ENCODE measurements at places on chromosomes 2 and 18.

GRCh38 chr2:152588998-152589397, 128.3 kb downstream of the PRPF40A start:
- peak; percentile 32 for DNase-seq

DNA sequence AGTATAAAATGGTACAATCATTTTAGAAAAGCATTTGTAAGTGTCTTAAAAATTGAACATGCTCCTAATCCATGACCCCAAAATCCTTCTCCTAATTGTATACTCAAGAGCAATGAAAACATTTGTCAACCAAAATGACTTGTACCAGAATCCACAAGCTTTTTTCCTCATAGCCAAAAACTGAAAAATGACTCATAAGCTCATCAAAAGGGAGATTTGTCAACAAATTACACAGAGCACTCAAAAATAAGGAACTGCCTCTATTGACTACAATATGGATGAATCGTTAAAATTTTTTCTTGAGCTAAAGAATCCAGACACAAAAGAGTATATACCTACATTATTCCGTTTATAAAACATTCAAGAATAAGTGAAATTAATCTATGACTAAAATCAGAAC, 544.8 kb downstream of the ARHGAP15 start:
- DNase-seq: no peak

GRCh38 chr2:83915381-83915780, 543.7 kb downstream of the SUCLG1 start:
- DNase-seq: no peak

GRCh38 chr2:31002537-31003150, 135.6 kb downstream of the GALNT14 start:
- no peak for DNase-seq

GRCh38 chr2:11352781-11353537, 8.5 kb upstream of the ROCK2 start:
- DNase-seq: no peak

DNA sequence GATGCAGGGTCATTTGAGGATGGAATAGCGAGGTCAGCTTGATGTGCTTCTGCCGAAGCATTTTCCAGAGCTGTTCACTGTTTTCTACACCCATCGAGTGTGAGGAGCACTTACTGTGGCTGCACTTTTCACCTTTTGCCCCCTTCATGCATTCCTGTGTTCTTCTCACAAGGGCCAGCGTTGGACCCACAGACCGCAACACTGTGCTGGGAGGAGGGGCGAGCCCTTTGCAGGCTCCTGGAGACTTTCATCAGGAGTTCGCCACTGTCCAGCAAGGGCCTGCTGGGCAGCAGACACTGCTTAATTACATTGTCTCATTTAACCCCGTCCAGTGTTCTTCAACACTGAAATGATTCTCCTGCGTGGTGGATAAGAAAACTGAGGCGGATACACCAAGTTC, 29.9 kb downstream of the CYP26B1 start:
- DNase-seq: no peak

DNA sequence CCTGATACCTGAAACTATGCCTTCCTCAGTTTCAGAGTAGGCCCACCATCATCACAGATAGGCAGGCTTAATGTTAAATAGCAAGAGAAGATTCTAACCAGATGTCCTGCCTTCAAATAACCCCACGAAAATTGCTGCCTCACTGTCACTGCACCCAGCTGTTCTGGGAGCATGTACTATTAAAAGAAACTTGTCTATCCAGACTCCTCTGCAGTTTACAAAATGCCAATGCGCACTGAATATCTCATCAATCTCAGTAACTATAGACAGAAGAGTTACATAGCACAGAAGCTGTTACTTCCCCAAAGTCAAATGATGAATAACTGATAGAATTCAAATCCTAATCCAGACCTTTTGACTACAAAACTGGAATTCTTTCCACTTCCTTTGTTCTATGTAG, 43.9 kb downstream of the WDR75 start:
- DNase-seq: no peak

DNA sequence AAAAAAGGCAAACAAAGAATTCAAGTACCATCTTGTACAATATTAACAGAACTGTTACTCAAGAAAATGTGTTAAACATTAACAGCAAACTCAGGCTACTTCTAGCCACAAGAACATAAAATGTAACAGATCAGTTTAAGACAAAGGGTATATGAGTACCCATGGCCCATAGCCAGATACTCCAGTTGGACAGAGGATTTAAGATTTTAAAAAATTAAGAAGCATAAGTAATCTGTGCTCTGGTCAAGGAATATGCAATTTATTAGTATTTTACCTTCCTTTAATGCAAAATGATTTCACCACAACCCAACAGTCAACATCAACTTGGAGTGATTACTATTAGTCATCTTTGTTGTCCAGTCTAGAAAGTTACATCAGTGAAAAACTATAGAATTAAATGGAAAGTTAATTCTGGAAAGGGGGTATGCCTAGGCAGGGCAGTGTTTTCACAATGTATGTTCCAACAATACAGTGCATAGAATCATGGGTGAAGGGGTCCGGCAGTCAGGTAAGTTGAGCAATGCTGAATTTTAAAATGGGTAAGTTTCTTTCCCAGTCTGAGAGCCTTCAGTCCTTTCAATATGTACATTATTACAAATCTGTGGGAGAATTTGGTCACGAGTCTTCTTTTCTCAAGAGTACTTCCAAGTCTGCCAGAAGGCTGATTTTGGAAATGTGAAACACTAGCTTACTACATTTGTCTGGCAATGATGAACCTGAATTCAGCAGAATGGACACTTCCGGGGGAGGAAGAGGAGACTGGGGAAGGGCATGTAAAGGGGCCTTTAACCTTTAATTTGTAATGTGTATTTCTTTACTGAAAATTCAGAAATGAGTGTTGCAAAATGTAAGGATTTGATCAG, 34.5 kb downstream of the SFT2D3 start:
- DNase-seq: no peak

DNA sequence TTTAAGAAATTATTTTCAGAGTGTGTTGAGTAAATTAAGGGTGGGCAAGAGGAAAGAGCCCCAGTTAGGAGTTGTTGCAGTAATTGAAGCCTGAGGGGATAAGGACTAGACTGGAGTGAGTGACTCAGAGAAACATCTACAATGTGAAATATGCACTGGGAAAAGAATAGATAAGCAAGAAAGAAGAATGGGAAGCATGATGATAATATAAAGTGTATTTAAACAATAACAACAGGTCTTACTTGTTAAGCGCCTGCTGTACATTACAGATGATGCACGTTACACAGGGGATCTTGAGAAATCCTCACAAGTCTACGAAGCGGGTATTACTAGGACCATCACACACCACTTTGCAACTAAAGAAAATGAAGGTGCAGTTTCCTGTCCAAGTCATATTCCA, 73.6 kb upstream of the STK17B start:
- no peak for DNase-seq

- DNase-seq: no peak
Measured at GRCh38 chr18:39326772-39327171, 1761.2 kb upstream of the CELF4 start.

- no peak for DNase-seq
Measured at GRCh38 chr18:4198956-4199355, 256.2 kb downstream of the DLGAP1 start.

DNA sequence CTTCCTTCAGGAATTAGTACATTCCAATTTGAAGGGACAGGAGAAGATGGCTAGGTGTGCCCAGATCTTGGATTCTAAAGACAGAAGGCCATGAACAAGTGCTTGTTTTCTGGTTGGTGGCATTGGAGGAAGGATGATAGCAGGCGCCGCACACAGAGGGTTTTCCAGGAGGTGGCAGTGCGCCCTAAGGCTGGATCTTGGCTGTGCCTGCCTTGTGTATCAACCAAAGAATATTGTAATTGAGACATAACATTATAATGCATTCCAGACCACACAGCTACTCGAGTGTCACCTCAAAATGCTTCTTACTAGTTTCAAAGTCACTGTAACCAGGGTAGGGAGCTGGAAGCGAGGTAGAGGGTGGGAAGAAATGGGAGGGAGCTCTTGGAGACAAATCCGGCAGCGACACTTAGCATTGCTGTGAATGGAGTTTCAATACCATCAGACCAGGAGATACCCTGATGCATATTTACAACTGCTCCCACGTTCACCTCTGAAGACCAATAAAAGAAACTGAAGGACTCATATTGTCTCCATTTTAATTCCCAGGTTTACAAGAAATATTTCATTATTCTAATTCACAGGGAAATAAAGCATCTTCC, 42.5 kb downstream of the CPO start:
- peak; percentile 73 for DNase-seq

DNA sequence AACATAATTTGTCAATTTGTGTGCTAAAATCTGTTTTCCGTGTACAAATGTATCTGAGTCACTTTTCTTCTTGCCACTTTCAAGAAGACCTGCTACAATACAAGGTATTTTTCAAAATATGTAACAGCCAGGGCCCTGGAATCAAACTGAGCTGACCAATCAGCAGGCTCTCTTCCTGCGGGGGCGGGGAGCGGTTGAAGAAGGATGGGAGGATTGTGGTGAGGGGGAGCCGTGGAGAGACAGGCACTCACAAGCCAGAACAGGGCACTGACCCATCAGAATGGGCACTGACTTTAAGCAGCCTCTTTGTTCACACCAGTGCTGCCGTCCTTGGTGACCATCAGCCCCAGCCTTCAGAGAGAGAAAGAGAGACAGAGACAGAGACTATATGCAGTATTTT, 40.6 kb upstream of the CCNYL1 start:
- no peak for DNase-seq

DNA sequence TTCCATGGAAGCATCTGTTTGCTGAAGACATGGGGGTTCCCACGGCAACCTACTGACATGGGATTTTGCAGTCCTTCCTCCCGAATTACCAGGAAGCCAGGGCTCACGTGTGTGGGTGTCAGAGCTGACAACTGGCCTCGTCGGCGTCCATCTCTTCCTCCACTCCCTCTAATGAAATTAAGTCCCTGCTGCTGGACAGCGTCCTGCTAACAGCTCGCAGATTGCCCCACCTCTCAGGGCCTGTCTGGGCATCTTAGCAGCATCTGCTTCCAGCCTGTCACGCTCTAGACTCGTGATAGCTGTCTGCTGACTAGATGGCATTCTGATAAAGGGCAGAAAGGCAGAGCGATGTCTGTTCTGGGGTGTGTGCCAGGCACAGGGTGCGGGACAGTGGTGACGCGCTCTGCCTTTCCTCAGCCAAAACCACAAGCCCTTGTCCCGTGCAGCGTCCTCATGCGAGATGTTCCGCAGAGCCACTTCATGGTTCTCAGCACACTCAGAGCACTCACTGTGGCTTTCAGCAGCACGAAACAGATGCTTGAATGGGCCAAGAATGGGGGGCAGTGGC, 161.1 kb downstream of the ARL4C start:
- DNase-seq: peak; percentile 58

DNA sequence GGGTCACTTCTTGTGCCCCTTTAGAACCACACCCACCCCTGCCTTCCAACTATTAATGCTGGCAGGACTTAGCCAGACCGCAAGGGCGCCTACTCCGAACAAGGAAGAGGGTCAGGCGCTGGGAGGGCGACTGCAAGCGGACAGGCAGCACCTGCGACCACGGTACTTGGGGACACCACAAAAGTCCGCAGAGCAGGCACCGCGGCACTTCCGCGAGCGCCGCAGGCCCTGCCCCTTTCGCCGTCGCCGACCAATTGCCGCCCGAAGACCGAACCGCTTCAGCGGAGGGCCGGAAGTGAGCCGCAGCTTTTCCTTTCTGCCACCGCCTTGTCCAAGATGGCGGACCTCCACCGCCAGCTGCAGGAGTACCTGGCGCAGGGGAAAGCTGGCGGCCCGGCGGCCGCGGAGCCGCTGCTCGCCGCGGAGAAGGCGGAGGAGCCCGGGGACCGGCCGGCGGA, at the start of gene SFT2D3:
TSS of gene SFT2D3 (plus strand) at position 305 of the 458 bp plus-strand sequence. CDS start at position 337, 32 bp downstream.
- peak; percentile 96 for DNase-seq

DNA sequence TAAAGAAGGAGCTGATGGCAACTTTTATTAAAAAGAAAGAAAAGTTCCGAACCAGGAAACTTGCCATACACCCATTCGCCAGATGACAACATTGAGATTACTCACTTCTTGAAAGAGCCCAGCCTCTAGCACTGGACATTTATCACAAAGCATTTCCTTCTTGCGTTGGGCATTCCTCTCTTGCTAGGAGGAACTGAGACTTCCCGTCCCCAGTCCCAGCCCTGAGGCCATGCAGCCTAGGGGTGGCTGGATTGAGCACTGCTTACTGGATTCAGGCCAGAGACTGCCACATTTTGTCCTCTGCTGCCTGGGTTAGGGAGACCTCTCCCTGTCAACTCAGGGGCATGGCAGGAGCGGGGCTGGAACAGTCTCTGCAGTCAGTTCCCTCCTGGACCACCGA, 80.1 kb downstream of the SDC1 start:
- no peak for DNase-seq

- no peak for DNase-seq
Measured at GRCh38 chr18:9804517-9805104, 81.2 kb upstream of the TXNDC2 start.

- no peak for DNase-seq
Measured at GRCh38 chr2:190831941-190832340, 48.7 kb upstream of the GLS start.

DNA sequence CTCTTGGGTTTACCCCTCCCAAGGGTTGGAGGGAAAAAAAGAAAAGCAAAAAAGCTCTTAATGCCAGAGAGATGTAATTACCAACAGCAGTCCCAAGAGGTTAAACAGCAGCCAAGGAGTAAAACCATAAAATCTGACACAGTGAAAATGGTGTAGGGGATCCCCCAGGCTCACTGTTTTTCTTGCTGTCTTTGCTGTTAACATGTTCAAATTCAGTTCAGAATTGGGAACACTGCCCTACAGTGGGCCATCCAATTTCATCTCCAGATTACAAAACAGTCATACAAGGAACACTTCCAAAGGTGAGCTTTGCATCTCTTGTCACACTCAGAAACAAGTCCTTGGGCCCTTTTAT, 54.5 kb downstream of the PLEKHM3 start:
- no peak for DNase-seq

DNA sequence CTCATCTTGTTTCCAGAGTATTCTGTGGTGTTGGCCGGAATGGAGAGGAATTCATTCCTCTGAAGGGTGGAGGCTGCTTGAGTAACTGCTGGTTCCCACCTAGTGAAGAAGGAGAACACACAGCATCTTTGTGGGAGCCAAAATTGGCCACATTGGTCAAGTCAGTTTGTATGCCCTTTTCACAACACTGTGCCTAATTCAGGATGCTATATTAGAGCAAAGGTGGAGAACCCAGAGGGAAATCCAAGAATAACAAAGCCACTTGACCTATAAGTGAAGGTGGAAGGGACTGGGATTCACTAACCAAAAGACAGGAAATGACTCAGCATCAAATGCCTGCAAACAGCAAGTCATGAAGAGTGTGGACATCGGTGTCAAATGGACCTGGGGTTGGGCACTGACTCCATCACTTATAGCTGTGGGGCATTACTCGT, 27.3 kb upstream of the MLPH start:
- DNase-seq: no peak

- DNase-seq: no peak
Measured at GRCh38 chr18:67995769-67996168, 479.2 kb upstream of the DSEL start.

GRCh38 chr2:10091182-10091888, 11.1 kb upstream of the CYS1 start:
- DNase-seq: peak; percentile 21

DNA sequence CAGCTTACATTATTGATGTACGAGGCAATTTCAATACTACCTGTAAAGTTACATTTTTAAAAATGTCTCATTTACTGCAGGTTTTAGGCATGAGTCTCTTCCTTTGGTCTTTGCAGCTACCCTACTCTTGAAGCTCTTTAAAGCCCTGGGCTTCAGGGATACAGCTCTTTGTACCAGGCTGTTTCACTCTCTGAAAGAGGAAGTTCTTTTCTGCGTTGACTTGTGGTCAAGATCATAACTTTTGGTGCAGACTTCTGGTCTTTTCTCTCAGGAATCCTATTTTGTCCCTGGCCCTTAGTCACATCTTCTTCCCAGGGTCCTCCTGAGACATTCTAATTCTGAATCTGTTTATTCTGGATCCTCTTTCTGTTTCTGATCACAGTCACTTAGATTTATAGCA, 16.6 kb upstream of the HRH4 start:
- peak; percentile 64 for DNase-seq

Data from hematopoietic multipotent progenitor cell treated with erythropoietin and hydrocortisone succinate and interleukin-3 and kit ligand, for 6 days (in vitro differentiated cells).